ENCODE measurements at places on chromosomes 5 and 9. TPM values are rescaled to one million over a fixed set of nuclear protein-coding genes. Genes with fewer than 3 reads are reported as not detected.
A peak's percentile ranks its signal among the peaks of the same experiment; 100 is the strongest.

GRCh38 chr9:133089271-133089671 is 27.5 kb downstream of the CEL start:
- DNase-seq: no peak

Gene KCNIP1
- total RNA-seq: 1.5 TPM

Gene C5orf15
- 39.0 TPM for total RNA-seq

- no peak for DNase-seq
These were observed 50.2 kb downstream of the SLC1A1 start for GRCh38 chr9:4540425-4540824.

GRCh38 chr5:9009931-9010651 is 535.8 kb downstream of the SEMA5A start:
- DNase-seq: no peak

DNA sequence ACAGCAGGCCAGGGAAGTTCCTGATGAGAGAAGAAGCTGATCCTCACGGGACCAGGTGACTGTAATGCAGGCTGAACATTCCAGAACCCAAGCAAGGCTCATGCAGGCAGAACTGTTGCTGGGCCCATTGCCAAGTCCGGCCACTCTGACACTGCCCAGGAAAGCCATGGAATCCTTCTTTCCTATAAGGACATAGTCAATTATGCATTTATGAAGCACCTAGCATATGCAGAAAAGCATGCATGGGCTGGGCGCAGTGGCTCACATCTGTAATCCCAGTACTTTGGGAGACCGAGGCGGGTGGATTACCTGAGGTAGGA is 83.7 kb upstream of the SLC1A3 start:
- DNase-seq: no peak

Gene ARRDC1
- 134 TPM for total RNA-seq

GRCh38 chr9:76580188-76580587 is 121.2 kb downstream of the GCNT1 start:
- DNase-seq: no peak

DNA sequence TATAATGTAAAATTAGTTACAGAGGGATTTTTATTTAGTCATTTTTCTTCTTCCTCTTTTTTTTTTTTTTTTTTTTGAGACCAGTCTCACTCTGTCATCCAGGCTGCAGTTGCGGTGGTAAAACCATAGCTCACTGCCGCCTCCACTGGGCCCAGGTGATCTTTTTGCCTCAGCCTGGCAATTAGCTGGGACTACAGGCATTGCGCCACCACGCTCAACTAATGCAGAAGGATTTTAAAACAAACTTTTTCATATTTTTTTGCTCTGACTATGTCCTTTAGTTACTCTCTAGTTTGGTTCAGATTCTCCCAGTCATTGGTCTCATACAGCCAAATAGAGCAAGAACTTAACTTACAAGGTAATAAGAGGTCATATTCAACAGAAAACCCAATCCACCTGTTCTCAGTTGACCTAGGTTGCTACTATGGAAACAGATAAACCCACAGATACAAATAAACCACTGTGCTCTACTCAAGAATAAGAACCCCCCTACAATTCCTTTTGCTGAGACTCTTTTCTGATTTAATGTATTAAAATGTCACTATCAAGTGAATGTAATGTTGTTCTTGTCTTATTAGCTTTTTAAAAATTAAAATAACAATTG is 50.1 kb upstream of the TTC39B start:
- peak; percentile 58 for DNase-seq
